ENCODE measurements at places on chromosomes 5 and 9.

GRCh38 chr5:89028595-89029285 lies 145.8 kb upstream of the MEF2C start:
- DNase-seq, result no peak

- no peak for DNase-seq
Measured at GRCh38 chr9:109590966-109591365, 92.9 kb upstream of the PTPN3 start.

- no peak for DNase-seq
Measured at GRCh38 chr5:142720641-142721271, 34.9 kb upstream of the FGF1 start.

GRCh38 chr9:134644725-134645606 lies 3.4 kb downstream of the COL5A1 start:
- DNase-seq, result peak; percentile 99

- no peak for DNase-seq
Measured at GRCh38 chr9:504921-505740, 290.5 kb downstream of the DOCK8 start.

- peak; percentile 20 for DNase-seq
Measured at GRCh38 chr5:91383956-91384300, 811 bp upstream of the ARRDC3 start.

- peak; percentile 32 for DNase-seq
Measured at GRCh38 chr9:125460883-125461635, 199.4 kb downstream of the GAPVD1 start.

DNA sequence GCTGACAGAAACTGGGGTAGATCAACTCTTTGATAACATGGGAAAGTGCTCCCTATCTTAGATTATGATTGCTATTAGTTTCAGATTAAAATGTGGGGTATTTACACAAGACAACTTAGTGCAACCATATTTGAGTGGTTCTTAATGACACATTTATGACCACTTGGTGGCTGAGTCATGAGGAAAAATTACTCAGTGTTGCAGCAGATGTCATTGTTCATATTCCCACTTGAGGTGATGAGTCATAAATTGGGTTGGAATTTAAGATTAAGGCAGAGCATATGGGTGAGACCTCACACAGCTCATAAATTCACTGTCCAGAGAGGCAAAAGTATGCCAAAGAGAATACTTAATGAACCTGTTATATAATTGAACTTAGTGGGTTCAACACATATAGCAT lies 408.3 kb downstream of the DMRT2 start:
- DNase-seq, result peak; percentile 80

DNA sequence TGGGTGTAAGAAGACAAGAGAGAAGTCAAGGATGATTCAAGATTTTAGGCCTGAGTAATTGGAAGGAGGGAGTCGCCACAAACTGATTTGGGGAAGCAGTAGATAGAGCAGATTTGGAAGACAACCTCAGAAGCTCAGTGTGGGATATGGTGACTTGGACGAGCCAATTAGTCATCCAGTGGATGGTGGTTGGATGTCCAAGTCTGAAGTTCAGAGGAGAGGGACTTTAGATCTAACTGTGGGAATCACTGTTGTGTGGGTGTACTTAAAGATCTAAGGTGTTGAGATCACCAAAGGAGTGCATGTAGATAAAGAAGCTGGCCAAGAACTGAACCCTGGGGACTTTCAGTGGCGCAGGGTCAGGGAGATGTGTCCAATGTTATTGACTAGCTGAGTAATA lies 2.2 kb downstream of the IDNK start:
- no peak for DNase-seq

DNA sequence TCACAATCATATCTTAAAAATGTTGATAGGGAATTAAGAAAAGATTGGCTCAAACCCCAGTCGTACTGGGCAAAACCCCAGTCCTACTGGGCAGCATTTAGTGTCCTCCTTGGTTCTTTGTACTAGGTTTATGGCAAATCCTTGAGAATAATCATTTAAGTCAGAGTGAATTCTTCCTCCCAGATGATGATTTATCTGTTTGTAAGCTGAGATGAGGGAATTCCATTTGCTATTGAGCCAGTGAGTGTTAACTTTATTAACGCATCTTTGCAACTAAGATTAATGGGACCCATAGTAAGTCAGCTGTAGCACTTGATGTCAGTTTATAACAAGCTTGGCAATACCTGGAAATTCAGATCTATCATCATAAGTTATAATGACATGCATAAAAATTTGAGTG lies 821.8 kb upstream of the DMAC1 start:
- no peak for DNase-seq

GRCh38 chr5:92418341-92418740 lies 1035.2 kb upstream of the ARRDC3 start:
- no peak for DNase-seq

Data from EL (cell line).